ENCODE measurements at places on chromosomes 3 and 15.
A peak's percentile ranks its signal among the peaks of the same experiment; 100 is the strongest.

GRCh38 chr15:52858782-52859176, 68.6 kb upstream of the ONECUT1 start:
- no peak for DNase-seq

DNA sequence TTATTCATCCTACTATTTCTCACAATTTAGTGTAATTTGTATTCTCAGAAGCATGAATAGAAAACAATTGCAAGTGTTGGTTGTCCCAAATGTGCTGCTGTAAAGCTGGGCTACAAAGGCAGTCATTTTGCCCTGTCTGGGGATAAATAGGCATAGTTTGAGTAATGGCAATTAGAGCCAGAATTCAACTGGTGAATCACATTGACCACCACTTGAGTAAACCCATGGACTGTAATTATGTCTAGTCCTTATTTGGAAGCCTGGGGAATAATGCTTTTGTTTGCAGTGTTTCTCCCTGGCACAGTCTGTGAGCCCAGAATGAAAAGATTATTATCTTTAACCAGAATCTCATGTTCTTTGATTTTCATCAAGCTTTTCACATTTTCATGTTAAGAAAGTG, 30.5 kb upstream of the CHL1 start:
- no peak for DNase-seq

- no peak for DNase-seq
Measured at GRCh38 chr15:38048001-38048455, 113.6 kb downstream of the TMCO5A start.

DNA sequence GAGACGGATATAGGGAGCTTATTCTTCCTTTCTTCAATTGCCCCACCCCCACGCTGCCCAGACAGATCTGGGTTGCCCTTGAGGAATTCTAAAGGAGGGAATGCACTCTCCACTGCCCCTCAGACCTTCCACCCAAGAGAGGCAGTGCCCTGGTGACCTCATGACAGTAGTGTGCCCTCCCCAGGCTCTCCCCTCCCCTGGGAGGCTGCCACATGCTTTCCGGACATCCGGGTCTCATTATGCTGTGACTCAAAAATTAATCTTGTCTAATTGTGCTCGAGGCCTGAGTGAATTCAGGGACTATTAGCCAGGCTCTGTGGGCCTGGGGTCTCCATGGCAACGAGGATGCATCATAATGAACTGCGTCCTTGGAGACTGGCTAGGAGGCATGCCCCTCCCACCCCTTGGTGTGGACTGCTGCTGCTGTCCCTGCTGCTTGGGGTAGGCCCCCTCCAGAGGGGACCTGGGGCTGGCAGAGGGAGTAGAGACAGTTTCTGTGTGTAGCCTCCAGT, 20.8 kb downstream of the CORO2B start:
- no peak for DNase-seq

- DNase-seq: peak; percentile 9
Measured at GRCh38 chr3:66582721-66583423, 82.0 kb upstream of the LRIG1 start.

- DNase-seq: no peak
Measured at GRCh38 chr15:36978126-36978525, 122.2 kb downstream of the MEIS2 start.

- no peak for DNase-seq
Measured at GRCh38 chr3:71090207-71090606, 493.3 kb downstream of the FOXP1 start.

- DNase-seq: no peak
Measured at GRCh38 chr3:67357610-67358458, 296.6 kb downstream of the SUCLG2 start.

DNA sequence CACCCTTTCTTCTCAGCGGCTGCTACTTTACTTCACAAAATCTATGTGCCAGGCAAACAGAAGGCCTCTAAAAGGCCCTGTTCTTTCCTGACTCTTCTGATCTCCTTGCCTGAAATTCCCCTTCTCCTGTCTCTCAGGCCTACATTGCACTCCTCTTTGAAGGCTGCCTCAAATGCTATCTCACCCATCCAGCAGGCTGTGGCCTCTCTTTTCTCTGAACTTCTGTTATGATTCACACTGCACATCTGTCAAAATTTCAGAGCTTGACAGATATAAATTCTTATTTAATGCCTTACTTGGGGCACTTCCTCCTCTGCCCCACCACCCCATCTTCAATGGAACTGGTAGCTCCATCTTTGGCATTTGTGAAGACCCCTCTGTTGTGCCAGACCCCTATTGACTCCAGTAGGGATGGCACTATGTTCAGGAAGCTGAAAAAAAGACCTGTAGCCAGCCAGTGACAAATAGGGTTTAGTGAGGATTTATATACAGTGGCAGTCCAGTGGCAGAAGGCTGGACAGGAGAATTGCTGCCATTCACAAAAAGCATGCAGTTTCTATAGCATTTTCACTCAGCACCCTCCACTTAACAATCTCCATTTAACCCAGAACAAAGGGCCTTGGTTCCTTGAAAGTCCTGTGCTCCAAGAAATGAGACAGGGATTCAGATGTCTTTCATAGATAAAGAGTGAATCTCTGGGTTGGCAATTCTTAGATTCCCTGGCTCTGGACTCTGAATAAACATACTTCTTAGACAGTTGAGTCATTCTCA, 415.8 kb upstream of the GRM7 start:
- DNase-seq: no peak

DNA sequence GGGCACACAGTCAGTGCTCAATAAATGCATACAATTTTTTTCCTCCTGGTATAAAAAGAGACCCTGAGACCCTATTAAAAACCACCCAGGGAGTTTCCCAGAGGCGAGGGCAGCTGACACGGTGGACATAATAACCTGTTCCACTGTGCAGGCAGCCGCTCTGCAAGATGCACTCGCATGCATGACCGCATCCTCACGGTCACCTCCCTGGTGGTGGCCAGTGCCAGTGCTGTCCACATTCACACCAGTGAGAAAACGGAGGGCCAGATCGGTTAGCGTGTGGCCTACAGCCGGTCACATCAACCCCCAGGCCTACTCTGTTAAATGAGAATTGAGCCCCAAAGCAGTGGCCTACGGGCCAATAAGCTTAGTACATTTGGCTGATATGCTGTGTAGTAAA, 24.8 kb downstream of the SH3BP5 start:
- DNase-seq: no peak

DNA sequence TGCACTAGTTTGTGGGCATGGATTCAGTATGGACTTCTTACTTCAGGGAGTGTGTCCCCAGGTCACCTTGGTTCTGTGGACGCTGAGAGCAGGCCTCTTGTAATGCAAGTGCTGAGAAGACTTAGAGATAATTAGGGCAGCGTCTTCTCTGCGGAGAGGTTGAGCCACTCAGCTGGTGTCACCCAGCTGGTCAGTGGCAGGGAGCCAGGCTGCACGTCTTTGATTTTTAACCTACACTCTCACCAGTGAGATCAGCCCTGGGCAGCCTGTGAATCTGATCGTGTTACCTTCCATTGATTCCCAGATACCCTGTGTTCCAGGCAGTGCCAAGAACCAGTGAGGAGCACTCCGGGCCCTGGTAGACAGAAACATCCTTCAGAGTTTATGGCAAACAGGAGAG, 92.6 kb downstream of the SLCO3A1 start:
- DNase-seq: no peak

GRCh38 chr15:57436166-57436565, 59.9 kb downstream of the CGNL1 start:
- DNase-seq: no peak

GRCh38 chr15:69562116-69562515, 109.5 kb downstream of the RPLP1 start:
- no peak for DNase-seq

DNA sequence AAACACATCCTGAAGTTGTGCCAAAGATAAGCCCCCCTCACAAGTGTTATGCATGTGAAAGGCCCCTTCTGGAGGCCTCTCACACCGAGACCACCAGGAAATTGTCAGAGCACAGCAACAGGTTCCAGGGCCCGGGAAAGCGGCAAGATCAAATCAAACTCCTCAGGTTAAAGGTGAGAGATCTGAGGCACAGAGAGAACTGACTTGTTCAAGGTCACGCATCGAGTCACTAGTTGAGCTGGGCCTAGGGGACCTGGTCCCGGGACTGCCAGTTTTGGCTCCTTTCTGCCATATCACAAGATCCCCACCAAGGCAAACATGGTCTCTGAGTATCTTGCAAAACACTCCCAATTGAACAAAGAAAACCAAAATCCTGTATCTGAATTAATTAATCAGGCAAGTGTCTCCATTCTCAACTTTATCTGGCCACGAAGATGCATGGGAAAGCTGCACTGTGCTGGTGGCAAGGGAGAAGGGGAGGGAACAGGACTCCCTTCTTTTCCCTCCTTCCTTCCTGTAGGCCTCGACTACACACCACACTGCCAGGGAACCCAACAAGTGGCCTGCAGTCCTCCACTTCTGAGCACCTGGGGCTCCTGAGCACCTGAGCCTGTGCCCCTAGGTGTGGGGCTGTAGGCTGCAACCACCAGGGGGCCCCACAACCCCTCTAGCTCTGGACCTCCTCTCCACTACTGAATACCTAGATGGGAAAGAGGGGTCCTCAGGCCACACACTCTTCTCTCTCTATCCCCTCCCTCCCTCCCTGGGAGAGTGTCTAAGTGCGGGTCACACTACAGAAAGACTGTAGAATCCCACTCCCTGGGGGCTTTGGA, 37.3 kb downstream of the ANP32A start:
- DNase-seq: peak; percentile 65

- no peak for DNase-seq
Measured at GRCh38 chr3:31103623-31104180, 209.2 kb upstream of the GADL1 start.

- DNase-seq: no peak
Measured at GRCh38 chr3:105144837-105145236, 221.9 kb upstream of the ALCAM start.

- DNase-seq: no peak
Measured at GRCh38 chr15:68479406-68479805, 47.4 kb upstream of the ITGA11 start.

DNA sequence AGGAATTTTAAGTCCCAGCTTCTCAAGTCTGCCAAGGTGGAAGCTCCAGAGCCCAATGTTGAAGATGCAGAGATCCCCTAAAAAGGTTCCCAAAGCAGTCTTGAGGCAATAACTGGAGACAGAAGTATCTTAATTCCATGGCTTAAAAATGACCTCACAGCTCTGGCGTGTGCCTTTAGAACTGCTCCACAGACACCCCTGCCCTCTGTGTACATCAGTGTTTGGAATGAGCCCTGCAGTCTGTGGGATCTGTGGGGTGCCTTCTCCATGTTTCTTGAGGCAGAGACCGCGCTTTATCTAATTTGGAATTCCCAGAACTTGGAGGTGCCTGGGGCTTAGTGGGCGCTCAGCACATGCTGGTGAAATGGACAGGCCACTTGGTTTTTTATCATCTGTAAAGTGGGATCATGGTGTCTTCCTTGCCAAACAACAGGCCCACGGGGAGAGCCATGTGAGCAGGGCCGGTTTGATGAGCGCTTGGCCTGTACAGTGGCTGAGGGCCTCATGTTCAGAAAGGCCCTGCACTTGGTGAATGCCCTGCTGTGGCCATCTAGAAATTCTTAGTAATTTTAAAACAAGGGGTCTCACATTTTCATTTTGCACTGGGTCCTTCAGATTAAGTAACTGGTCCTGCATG, 7.1 kb downstream of the ITGA11 start:
- DNase-seq: no peak

- DNase-seq: no peak
Measured at GRCh38 chr3:183032880-183033555, 52.7 kb upstream of the DCUN1D1 start.

DNA sequence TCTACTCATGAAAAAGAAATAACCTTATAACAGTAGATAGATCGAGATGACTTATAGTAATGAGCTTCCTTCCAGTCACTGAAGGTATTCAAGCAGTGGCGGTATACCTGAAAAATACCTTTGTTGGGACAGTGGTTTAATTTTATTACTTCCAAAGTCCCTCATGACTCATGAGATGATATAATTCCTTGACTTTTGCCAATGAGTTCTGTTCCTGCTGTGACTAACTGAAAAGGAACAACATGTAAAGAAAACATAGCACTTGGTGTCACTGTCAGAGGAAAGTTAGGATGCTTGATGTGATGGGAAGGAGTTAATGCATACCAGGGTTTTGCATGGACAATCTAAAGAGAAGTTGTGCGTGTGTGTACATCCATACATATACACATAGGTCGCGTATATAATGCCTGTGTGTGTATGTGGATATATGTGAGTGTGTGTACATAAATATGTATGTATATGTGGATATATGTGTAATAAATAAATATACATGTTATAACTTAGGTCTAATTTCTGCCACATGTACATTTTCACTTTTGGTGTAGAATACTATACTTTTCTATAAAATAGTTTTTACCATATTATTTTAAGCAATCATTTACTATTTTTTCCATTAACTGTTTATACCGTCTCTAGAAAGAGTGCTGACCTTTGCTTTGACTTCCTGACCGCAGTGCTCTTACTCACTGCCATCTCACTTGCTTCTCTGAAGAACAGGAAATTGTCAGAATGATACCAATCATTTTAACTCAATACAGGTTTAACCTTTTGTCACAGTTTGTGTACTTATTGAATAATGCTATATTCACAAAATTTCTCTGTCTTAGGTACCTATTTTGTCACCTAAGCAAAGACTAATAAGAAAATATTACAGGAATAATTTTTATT, 12.6 kb upstream of the PAK2 start:
- DNase-seq: no peak

GRCh38 chr15:58457466-58457965, 25.7 kb downstream of the LIPC start:
- no peak for DNase-seq

DNA sequence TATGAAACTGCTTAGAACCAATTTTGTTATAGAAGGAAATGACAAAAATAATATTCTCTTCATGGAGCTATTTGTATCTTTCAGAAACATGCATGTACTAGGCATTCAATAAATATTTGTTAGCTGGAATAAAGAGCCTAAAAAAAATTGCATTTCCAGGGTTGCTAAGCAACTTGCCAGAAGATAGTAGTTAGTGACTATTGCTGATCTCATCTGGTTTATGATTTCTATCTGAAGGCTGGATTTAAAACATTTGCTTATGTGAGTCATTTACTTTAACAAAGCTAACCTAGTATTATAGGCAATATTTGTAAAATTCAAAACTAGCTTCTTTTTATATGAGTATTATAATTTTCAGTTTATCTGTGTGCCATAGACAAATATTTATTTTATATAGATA, 78.3 kb downstream of the NAALADL2 start:
- no peak for DNase-seq

DNA sequence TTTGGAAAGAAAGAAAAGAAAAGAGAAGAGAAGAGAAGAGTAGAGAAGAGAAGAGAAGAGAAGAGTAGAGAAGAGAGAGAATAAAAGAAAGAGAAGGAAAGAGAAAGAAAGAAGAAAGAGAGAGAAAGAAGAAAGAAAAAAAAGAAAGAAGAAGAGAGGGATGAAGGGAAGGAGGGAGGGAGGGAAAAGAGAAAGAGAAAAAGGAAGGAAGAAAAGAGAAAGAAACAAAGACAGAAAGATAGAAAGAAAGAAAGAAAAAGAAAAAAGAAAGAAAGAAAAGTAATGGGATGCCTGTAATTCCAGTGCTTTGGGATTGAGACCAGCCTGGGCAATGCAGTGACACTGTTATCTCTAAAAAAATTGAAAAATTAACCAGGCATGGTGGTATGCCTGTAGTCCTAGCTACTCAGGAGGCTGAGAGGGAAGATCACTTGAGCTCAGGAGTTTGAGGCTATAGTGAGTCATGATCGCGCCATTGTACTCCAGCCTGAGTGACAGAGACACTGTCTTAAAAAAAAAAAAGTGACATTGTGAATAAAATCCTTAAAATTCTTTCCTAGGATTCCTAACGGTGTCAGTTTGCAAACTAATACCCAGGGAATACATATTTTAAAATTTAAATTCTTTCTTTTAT, 1.7 kb downstream of the RASL12 start:
- no peak for DNase-seq
